ENCODE measurements at places on chromosomes 4 and X.

GRCh38 chrX:117327373-117327772, 789.2 kb downstream of the KLHL13 start:
- no peak for DNase-seq

GRCh38 chrX:22536746-22537304, 264.1 kb downstream of the CBLL2 start:
- no peak for DNase-seq

DNA sequence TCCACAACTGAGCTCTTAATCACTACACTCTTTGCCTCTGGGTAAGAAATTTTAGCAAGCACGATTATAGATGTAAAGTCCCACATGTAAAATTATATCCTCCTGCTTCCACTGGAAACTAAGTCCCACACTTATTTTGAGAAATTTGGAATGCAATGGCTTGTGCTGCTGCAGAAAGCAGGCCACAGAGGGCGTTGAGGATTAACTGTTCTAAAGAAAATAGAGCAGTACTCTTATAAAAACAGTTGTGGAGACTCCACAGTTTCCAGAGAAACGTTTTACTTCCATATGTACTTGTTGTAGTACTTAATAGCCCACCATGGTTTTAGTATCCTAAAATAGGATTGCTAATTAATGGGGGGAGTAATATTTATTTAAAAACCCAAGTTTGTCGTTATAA, 1.7 kb upstream of the CENPC start:
- DNase-seq, result no peak

GRCh38 chr4:154464654-154465053, 26.9 kb downstream of the DCHS2 start:
- no peak for DNase-seq

GRCh38 chrX:38275615-38276014, 51.7 kb downstream of the RPGR start:
- no peak for DNase-seq

DNA sequence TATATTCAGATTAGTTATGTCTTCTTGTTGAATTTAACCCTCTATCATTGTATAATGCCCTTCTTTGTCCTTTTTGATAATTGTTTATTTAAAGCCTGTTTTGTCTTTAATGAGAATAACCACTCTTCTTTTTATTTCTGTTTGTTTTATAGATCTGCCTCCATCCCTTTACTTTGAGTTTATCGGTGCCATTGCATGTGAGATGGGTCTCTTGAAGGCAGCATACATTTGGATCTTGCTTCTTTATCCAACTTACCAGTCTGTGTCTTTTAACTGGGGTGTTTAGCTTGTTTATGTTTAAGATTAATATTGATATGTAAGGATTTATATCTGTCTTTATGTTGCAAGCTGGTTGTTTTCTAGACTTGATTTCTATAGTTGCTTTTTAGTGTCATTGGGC, 115.8 kb downstream of the RTL3 start:
- no peak for DNase-seq
